Endothelial cell of umbilical vein (primary cell): ENCODE measurements at places on chromosomes 12 and 14.

DNA sequence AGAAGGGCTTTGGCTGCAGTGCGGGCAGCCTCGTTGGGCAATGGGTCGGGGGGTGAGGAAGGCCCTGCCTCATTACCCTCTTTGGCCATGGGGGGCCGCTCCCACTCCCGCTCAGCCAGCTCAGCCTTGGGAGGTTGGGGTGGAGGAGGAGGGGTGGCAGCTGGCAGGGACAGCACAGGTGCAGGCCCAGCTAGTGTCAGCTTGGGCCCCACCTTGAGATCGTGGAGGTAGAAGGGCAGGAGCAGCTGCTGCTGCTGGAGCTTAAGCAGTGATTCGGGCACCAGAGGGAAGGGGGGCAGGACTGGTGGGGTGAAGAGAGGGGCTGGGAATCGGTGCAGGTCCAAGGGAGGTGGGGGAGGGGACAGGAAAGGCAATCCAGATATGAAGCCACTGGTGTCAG lies 26.0 kb downstream of the ZFHX2 start:
- H3K4me1 ChIP-seq = no peaks in the 10 kb centered on the region
- H3K27me3 ChIP-seq = no peaks in the 10 kb centered on the region
- H3K27ac ChIP-seq = no peak overlapping the region
- DNase-seq = no peak
- H3K4me3 ChIP-seq = no peak overlapping the region
- H3K36me3 ChIP-seq = no peaks in the 10 kb centered on the region

DNA sequence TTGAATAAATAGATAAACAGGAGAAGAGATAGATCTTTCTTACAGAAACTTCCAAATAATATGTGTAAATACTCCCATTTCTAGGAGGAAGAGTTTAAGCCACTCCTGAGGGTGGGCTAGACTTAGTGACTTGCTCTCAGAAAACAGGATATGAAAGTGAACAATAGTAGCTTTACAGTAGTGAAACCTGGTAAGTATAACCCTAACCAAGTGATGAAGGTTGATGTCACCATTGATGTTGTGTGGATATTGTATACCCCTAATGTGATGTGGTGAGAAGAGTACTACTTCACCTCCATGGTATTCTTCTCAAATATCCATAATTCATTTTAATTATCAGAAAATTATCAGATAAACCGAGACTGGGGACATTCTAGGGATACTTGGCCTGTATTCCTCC lies 20.9 kb downstream of the AKAP6 start:
- no peak for DNase-seq
- no peaks in the 10 kb centered on the region for H3K4me1 ChIP-seq
- H3K4me3 ChIP-seq = no peak overlapping the region
- no peaks in the 10 kb centered on the region for H3K27me3 ChIP-seq

DNA sequence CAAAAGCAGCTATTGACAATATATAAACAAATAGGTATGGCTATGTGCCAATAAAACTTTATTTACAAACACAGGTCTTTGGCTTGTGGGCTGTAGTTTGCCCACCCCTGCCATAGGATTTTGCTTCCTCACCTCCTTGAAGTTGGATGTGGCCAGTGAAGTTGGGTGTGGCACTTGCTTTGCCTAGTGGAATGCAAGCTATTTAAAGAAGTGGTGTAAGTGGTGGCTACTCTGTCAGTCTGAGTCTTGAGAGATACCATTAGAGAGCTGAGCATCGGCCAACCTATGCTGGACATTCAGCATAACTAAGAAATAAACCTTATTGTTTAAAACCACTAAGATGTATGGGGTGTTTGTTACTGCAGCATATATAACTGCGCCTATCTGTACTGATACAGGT lies 321.3 kb downstream of the RGS6 start:
- H3K27ac ChIP-seq = no peak overlapping the region
- H3K27me3 ChIP-seq = no peaks in the 10 kb centered on the region
- H3K36me3 ChIP-seq = no peaks in the 10 kb centered on the region
- no peak overlapping the region for H3K4me3 ChIP-seq

DNA sequence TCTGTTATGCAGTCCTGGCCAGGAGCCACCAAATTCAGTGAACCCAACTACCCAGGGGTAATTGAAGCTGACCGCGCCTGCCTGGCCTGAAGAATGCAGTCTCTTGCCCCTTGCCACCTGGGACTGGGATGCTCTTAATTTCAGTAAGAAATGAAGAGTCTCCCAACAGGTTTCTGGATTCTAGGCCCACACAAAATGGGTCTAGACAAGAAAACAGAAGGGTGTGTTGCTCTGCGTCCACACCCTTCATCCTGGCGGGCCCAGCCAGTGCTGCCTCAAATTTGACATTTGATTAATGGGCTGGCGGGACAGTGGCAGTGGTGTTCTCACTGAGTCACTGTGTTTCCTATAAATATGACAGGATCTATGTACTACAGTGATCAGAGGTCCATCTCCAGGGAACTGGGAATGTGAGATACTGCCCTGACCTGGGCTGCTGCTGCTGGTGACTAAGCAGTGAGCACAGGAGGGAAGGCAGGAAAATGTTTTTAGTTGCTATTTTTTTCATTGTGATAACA lies 6.5 kb downstream of the TMEM253 start:
- no peak overlapping the region for H3K27ac ChIP-seq
- H3K4me3 ChIP-seq = no peak overlapping the region
- peaks cover 14% of the 10 kb centered on the region for H3K4me1 ChIP-seq
- H3K27me3 ChIP-seq = peaks cover 3% of the 10 kb centered on the region

DNA sequence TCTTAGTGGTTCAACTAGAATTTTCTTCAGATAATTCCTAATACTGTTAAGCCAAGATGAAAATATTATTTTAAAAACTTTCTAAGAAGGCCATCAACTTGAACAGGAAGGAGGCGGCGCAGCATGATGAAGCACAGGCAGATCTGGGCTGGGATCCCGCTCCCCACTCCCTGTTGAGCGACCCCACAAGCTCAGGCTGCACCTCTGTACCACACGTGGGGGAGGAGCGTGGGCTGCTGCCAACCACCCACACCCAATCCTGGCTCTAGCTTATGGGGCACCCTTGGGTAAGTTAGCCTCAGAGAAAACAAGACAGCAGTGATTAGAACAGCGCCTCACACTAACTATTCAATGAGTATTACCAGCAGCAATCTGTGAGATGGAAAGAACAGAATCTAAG lies 6.0 kb downstream of the MTERF2 start:
- H3K27ac ChIP-seq = no peak overlapping the region
- no peak for DNase-seq
- H3K27me3 ChIP-seq = no peaks in the 10 kb centered on the region
- H3K4me3 ChIP-seq = no peak overlapping the region
- H3K36me3 ChIP-seq = peaks cover 2% of the 10 kb centered on the region

GRCh38 chr12:116707751-116708150 lies 30.1 kb downstream of the SPRING1 start:
- no peak overlapping the region for H3K27ac ChIP-seq
- no peaks in the 10 kb centered on the region for H3K4me1 ChIP-seq
- H3K27me3 ChIP-seq = peaks cover 15% of the 10 kb centered on the region
- H3K4me3 ChIP-seq = no peak overlapping the region

DNA sequence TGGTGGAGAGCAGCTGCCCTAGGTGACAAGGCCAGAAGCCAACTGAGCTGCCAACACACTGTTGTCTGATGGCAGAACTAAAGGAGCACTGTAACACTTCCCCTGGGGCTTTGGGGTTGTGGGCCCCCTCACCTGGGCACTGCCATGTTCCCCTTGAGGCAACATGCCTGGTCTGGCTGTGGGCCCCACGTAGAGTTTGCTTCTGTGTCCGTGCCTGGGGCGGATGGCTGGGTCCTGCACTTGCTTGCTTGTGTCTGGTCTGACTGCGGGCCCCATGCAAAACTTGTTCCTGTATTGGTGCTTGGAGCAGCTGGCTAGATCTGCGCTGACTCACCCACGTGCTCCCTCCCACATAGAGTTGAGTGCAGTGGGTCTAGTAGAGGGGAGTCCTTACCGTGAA lies 78.4 kb downstream of the MNAT1 start:
- peaks cover 4% of the 10 kb centered on the region for H3K36me3 ChIP-seq
- H3K4me1 ChIP-seq = peaks cover 1% of the 10 kb centered on the region
- no peak overlapping the region for H3K4me3 ChIP-seq
- H3K27me3 ChIP-seq = no peaks in the 10 kb centered on the region
- no peak for DNase-seq
